Activated gamma-delta T cell treated with Interleukin-2 at 50 U/mL for 16 hours (primary cell): ENCODE measurements at places on chromosomes 2 and 18.

DNA sequence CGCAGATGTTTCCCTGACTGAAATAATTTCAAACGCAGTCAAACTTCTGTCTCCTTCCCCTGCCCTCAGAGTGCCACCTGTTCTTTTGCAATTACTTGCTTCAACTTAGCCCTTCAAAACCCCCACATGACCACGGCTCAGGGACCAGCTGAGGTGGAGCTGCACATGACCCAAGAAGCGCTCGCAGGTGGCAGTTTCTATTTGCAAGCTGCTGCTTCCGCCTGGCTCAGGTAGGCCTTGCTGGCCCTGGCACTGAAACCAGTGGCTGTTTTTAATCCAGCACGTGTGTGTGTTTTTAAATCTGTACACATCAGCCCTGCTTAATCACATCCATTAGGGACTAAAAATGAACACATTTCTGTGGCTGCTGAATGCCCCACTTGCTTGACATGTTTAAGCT lies 95.3 kb downstream of the CCDC93 start:
- no peak for DNase-seq

GRCh38 chr2:225998116-225998515 lies 598.6 kb downstream of the NYAP2 start:
- no peak for DNase-seq

GRCh38 chr18:13364721-13365205 lies 146.2 kb downstream of the LDLRAD4 start:
- no peak for DNase-seq

DNA sequence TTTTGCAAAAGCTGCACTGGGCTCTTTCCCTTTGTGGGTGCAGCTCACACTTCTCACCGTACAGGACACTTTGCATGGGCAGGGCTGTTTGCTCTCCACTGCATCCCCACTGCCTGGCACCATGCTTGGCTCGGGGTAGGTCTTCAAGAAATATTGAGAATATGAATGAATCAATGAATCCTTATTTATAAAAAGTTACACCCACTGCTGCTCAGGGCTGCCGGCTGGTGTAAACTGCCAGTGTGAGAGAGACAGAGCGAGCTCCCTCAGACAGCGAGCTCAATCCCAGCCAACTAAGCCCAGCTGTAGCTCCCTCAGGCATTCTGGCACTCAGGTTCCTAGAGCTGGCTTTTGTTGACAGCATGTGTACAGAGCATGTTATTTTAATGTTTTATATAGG lies 3.4 kb downstream of the TMEM185B start:
- no peak for DNase-seq

GRCh38 chr18:46211816-46212215 lies 107.6 kb downstream of the HAUS1 start:
- no peak for DNase-seq

DNA sequence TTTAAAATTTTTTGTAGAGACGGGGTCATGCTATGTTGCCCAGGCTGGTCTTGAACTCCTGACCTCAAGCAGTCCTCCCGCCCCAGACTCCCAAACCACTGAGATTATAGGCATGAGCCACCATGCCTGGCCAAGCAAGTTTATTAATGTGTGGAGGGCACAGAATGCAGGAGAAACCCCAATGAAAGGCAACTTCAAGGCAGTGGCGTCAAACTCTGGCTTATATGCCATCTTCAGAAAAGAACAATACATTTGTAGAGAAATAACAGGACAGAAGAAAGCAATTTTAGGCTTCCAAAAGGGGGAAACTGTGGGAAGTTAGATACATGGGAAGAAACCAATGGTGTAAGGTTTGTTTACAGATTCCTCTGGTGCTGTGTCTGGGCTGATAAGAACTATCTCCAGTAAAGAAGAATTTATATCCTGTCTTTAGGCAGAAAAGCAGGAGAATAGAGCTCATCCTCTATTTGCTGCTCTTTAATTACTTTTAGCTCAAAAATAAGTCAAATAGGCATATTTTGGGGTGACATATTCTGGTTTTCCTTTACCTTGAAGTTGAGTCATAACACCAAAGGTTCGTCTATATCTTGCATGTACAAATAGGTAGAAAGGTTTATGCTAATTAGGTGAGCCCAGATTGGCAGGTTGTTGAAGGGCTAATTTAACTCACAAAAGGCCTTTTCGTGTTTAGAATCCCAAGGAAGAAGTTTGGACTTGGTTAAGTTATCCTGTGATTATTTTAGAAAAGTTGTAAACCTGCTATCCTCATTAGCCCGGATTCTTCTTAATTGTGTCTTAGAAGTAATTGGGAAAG lies 26.0 kb upstream of the TMEM214 start:
- no peak for DNase-seq

GRCh38 chr2:98027538-98027937 lies 31.8 kb upstream of the TMEM131 start:
- DNase-seq: no peak

DNA sequence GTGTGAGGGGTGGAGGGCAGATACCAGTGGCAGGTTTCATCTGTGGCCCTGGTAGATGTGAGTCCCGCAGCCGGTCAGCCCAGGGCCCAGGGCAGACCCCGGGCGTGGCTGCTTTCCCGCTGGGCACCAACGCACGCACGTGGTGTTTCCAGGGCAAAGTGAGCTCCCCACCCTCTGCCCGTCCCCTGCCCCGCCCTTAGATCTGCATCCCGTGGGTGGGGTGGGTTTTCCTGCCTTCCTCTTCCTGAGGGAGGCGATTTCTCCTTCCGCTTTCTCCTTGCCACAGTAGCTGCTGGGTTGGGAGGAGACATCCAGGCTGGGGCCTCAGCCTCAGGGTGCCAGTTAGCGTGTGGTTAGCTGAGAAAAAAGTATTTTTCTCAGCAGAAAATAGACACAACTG lies 49.6 kb downstream of the ODC1 start:
- no peak for DNase-seq

GRCh38 chr18:2002604-2003003 lies 568.7 kb downstream of the METTL4 start:
- no peak for DNase-seq

GRCh38 chr2:225993430-225993829 lies 593.9 kb downstream of the NYAP2 start:
- DNase-seq: no peak

GRCh38 chr2:120747706-120748105 lies 12.0 kb downstream of the GLI2 start:
- DNase-seq: no peak

DNA sequence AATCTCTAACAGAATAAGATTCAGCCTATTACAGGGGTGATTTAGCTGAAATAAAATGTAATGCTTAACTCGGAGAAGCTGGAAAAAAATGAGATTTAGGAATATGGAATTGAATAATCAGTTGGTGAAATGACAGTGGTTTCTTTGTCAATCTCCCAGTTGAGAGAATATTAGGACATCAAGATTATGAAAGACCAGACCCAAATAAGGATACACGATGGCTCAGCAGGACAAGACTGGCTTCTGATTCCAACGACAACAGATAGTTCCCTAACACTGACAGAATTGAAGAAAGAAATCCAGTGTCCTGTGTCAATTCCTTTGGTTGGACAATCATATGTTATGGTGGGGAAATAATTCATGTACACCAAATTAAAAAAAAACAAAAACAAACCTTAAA lies 55.8 kb downstream of the HRH4 start:
- no peak for DNase-seq

GRCh38 chr2:18518116-18519111 lies 42.0 kb downstream of the RDH14 start:
- no peak for DNase-seq

GRCh38 chr2:71948781-71949536 lies 198.7 kb downstream of the CYP26B1 start:
- no peak for DNase-seq

GRCh38 chr2:16318474-16319195 lies 347.0 kb downstream of the CYRIA start:
- DNase-seq: no peak

DNA sequence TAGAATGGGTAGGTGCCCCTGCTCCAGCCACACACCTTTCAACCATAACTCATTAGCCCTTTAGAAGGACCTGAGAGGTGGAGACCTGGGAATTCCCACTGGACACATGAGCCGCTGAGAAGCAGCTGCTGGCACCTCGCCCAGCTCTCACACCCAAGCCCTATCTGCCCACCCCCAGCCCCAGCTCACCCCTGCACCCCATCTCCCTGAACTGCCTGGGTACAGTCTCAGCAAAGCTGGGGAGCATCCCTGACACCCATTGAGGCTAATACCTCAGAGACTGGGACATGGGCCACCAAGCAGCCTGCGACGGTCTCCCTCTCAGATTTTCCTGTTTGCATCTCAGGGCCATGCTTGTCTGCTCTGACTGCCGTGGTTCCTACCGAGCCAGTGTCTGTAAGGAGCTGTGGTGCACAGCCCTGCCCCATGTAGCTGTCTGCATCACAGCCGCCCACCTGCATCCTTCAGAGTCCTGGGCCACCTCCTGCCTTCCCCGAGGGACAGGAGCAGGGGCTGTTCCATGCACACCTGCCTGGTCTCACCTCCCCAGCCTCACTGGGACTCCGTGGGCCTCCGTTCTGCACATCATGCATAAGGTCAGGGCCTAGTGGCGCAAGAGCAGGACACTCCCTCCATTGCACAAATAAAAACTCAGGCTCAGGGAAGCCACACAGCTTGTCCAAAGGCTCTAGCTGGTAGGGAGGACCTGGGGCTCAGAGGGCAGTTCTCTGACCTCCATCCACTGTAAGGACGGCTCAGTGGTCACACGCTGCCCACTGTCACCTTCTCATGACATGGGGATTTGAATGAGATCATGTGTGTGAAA lies 90.0 kb downstream of the SEPTIN10 start:
- no peak for DNase-seq

- no peak for DNase-seq
Observed at GRCh38 chr2:53755121-53755520, 12.5 kb upstream of the CHAC2 start.

DNA sequence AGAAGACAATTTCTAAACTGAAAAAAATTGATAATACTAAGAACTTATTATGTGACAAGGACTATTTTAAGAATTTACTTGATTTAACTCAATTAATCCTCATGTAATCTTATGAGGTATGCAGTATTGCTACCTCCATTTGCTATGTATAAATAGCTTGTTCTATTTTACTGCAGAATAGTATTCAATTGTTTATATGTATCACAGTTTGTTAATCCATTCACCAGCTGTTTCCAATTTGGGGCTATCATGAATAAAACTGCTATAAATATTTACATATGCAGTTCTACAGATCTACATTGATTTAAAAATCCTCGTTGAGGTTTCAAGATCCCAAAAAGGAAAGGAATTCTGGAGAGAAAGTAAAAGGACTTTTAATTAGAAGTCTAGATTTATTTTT lies 54.8 kb upstream of the DOCK10 start:
- DNase-seq: no peak

GRCh38 chr18:48990481-48991318 lies 39.9 kb upstream of the SMAD7 start:
- no peak for DNase-seq

DNA sequence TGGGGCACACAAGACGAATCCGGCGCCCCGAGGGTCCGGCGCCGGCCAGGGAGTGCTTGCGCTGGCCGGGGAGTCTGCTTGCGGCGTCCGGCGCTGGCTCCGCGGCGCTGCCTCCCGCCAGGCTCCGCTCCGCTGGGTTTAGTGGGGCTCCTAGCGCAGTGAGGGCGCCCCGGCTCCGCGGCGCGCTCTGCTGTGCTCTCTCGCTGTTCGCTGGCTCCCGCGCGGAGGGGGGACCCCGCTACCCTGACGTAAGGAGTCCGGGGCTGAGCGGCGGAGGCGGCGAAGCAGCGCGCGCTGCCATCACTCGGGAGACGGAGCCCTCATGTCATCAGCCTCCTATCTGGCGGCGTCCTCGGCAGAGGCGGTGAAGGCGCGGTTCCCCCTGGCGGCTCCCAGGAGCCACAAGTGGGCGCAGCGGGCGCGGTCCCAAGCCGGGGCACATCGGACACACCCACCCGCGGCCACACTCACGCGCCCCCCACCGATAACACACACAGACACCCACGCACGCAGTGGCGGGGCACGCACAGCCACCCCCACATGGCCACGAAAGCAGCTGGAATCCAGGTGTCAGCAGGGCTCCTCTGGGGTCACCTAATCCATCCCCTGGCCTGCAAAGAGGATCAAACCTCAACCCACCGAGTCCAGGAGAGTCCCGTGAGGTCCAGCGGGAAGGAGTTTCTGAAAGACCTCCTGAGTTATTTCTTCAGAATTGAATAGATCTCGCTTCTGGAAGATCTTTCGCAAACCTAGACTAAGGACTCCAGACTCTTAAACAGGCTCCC lies at the start of gene C1QL2:
Gene C1QL2 (minus strand): TSS at position 189 of the 785 bp plus-strand sequence. CDS start 482 bp downstream, outside the sequence.
- DNase-seq: no peak

- no peak for DNase-seq
Observed at GRCh38 chr2:70003093-70003830, 41.8 kb upstream of the ASPRV1 start.

DNA sequence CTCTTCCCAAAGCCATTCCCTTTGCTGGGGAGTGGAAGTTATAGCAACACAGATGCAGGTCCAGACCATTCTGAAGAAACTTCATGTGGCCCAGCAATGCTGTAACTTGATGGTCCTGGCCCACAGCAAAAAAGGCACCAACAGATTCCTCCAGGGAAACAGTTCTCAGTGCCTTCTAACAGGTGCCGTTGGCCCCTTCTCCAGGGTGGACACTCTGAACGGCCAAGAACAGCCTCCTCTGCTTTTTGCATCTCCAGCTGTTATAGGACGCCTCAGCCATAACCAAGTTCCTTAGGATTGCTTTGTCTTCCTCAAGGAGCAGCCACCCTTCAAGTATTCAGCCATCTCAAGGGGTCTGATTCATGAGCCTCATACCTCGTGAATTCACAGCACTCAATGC lies 38.0 kb downstream of the MARCO start:
- DNase-seq: no peak

- DNase-seq: no peak
Observed at GRCh38 chr2:201517094-201517493, 65.6 kb downstream of the STRADB start.

- no peak for DNase-seq
Observed at GRCh38 chr2:40147360-40147759, 304.5 kb downstream of the SLC8A1 start.
